T-helper 2 cell treated with Interferon-gamma antibody and Interleukin-4, amounts not matched to agents 100 ng/mL and 5 ng/mL, for 36 hours (primary cell): ENCODE measurements at places on chromosomes 2 and 18. TPM values are rescaled to one million over a fixed set of nuclear protein-coding genes. Genes with fewer than 3 reads are reported as not detected.

The PDE11A gene
- not detected in 2 replicates for total RNA-seq

The RSAD2 gene
- 34.2 and 35.0 TPM in 2 replicates for total RNA-seq

The ASXL3 gene
- total RNA-seq, result not detected in 2 replicates

The CIDEA gene
- not detected in 2 replicates for total RNA-seq

The DTYMK gene
- 84.7 and 85.7 TPM in 2 replicates for total RNA-seq

The ADD2 gene
- total RNA-seq, result 3.4 and 4.0 TPM in 2 replicates

The CCDC74A gene
- total RNA-seq, result 1.9 and 2.8 TPM in 2 replicates

The C2orf80 gene
- not detected in 2 replicates for total RNA-seq

The FBXO48 gene
- total RNA-seq, result 1.9 and 2.2 TPM in 2 replicates

The NPPC gene
- not detected in 2 replicates for total RNA-seq

The CD226 gene
- total RNA-seq, result 87.4 and 88.2 TPM in 2 replicates

The ABCB11 gene
- total RNA-seq, result 0.02 TPM in 1 of 2 replicates, not detected in the other

The DYNAP gene
- total RNA-seq, result not detected in 2 replicates

The TXNDC2 gene
- not detected in 2 replicates for total RNA-seq
